ENCODE measurements at places on chromosomes 7 and 10.

GRCh38 chr10:15579605-15580004 lies 140.1 kb downstream of the ITGA8 start:
- no peak for DNase-seq

DNA sequence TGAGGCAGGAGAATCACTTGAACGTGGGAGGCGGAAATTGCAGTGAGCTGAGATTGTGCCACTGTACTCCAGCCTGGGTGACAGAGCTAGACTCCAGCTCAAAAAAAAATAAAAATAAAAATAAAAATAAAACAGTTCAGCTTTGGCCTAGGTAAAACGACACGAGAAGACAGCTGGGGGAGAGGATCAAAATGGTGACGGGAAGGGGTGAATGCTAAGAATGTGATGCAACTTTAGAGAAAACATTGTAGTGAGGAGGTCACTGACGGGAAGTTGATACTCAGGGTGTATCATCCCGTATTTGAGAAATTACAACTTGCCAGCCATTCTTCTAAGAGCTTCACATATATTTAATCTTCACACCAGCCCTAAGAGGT lies 1.1 kb downstream of the NDST2 start:
- DNase-seq = no peak

DNA sequence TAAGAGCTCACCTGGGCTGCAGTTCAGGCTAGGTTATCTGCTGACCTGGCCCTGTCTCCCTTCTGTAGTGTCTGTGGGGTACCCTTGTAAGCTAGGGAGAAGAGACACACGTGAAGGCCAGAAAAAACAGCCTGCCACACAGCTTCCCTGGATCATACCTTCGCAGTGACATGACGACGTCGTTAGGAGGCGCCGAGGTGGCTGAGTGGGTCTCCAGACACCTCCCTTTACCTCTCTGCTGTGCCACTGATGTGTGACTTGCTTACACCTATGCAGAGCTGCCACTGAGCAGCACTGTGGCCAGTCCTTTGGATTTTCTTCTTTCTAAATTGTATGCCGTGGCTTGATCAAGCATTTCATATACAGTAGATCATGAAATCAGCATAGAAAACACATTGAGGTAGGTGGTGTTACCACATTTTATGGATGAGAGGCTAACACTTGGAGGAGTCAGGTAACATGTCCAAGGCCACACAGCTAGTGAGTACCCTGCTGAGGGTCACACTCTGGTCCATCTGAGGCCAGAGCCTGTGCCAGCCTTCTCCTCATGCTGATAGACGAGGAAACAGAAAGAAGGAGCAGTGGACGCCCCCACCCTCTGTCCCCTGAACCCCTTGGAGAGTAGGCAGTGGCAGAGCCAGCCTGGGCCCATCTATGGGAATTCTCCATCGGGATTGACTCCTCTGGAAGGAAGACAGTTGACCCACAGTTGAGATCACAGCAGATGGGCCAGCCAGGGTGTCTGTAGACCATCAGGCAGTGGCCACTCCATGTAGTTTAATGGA lies 23.1 kb downstream of the HTRA1 start:
- DNase-seq = no peak

- no peak for DNase-seq
Observed at GRCh38 chr10:75168275-75168674, 42.3 kb upstream of the VDAC2 start.

GRCh38 chr7:137668404-137668803 lies 178.4 kb downstream of the DGKI start:
- DNase-seq = no peak

GRCh38 chr7:133750287-133750686 lies 376.9 kb upstream of the LRGUK start:
- no peak for DNase-seq

- DNase-seq = peak; percentile 87
Observed at GRCh38 chr7:116097365-116098009, 66.9 kb upstream of the TFEC start.

GRCh38 chr10:118256209-118256608 lies 85.9 kb downstream of the FAM204A start:
- no peak for DNase-seq

DNA sequence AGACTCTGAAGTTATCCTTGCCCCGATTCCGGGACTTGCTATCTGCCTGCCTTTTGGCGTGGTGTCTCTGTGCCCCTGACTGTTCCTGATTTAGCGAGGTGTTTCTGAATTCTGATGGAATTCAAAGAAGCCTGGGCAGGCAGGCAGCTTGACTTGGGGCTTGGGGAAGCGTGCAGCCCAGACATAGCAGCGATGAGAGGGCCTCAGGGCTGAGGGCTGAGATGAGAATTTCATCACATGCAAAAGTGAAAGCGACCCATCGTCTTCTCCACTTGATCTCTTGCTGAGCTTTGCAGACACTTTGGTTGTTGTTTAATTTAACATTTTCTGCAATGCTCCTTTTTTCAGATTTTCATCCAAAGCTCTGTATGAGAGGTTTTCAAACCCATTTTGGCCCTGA lies 57.8 kb downstream of the TCF7L2 start:
- DNase-seq = no peak

GRCh38 chr7:45589915-45590678 lies 15.9 kb downstream of the ADCY1 start:
- no peak for DNase-seq

DNA sequence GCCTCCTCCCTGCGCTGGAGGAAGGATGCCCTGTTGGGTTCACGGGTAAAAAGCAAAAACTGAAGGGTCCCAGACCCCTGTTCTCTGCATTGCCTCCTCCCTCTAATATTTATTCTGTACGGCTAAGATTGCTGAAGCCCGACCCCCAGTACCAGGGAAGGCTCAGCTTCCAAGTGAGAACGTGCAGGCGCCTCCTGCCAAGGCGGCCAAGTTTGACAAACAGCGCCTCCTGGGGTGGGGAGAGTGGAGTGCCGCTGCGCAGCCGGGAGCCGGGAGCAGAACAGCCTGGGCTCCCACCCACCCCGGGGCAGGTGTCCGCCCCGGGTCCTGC lies 4.7 kb upstream of the EBF3 start:
- DNase-seq = no peak

- peak; percentile 88 for DNase-seq
Observed at GRCh38 chr10:50621968-50622705, 1.6 kb downstream of the SGMS1 start.

DNA sequence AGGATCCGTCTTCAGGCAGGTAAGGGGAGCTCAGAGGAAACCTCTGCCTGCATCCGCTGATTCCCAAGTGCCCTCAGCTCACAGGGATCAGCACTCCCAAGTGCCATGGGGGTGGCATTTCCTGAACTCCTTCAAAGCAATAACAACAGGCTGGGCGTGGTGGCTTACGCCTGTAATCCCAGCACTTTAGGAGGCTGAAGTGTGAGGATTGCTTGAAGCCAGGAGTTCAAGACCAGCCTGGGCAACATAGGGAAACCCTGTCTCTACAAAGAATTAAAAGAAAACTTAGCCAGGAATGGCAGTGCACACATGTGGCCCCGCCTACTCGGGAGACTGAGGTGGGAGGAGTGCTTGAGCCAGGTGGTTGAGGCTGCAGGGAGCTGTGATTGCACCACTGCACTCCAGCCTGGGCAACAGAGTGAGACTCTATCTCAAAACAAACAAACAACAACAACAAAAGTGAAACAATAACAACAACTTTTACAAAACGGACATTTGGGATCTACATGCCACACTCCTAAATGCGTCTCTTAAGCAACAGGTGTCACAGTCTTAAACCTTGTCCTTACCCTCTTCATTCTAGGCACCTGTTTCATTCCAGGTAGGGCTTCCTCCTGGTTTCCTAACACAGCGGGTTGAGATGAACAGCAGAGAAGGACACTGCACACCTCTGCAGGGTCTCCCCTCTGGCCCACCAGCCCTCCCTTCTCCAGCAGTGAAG lies 73.8 kb downstream of the PAXIP1 start:
- peak; percentile 25 for DNase-seq

DNA sequence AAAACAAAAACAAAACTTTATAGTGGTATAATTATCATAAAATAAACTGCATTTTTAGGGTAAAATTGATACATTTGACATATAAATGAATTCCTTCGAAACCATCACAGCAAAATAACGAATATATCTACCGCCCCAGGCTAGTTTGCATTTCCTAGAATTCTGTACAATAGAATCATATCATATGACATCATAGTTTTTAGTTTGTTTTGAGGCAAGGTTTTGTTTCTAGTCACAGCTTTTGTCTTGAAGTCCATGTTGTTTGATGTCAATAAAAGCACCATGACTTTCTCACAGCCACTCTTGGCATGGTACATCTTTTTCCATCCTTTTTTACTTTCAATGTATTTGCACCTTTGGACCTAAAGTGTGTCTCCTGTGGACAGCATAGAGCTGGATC lies 102.9 kb downstream of the FOXL3 start:
- DNase-seq = no peak

DNA sequence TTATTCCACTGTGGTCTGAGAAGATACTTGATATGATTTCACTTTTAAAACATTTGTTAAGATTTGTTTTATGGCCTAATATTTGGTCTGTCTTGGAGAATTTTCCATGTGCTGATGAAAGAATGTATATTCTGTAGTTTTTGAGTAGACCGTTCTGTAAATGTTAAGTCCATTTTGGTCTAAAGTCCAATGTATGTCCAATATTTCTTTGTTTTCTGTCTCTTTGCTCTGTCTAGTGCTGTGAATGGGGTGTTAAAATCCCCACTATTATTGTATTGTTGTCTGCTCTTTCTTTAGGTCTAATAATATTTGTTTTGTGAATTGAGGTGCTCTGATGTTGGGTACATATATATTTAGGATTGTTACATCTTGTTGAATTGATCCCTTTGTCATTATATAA lies 31.3 kb downstream of the DNAJC9 start:
- no peak for DNase-seq

GRCh38 chr10:49844775-49845595 lies 82.9 kb upstream of the OGDHL start:
- peak; percentile 52 for DNase-seq

DNA sequence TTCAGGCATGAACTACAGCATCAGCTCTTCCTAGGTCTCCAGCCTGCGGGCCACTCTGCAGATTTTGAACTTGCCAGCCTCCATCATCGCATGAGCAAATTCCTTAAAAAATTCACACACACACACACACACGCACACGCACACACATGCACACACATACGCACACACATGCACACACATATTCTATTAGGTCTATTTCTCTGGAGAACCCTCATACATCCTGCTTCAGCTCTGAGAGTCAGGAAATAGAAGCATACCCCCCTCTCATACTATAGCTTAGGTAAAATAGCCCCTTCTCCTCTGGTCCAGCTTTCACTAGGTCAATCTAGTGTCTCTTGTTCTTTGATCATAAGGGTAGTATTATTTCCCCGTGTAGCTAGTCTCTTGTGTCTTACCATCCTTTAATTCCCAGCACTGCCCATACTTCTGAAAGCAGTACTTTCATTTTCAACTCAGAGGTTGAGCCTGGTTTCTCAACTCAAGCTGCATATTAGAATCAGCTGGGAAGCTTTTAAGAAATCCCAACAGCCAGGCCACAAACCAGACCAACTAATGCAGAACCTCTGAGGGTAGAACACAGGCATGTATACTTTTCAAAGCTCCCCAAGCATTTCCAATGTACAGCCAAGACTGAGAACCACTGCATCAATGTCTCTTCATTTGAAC lies 30.9 kb upstream of the ITGB8 start:
- no peak for DNase-seq

DNA sequence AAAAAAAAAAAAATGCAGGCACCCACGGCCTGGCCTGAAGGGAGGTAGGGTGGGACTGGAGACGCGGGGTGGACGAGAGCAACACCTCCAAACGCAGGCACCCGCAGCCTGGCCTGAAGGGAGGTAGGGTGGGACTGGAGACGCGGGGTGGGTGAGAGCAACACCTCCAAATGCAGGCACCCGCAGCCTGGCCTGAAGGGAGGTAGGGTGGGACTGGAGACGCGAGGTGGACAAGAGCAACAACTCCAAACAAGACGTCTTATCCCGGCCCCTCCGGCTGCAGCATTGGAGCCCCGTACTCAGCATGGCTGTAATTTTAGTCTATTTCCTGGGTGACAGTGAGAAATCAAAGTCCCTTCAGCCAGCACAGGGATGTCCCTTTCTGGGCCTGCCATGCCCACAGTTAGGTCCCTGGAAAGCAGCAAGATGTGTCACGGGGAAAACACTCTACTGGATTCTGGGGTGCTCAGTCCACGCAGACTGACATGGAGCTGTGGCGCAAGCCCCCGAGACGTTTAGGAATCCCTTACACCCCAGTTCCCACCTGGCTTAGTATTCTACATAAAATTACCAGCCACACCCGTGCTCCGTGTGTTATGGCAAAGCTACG lies 119.9 kb downstream of the WDR37 start:
- DNase-seq = no peak

DNA sequence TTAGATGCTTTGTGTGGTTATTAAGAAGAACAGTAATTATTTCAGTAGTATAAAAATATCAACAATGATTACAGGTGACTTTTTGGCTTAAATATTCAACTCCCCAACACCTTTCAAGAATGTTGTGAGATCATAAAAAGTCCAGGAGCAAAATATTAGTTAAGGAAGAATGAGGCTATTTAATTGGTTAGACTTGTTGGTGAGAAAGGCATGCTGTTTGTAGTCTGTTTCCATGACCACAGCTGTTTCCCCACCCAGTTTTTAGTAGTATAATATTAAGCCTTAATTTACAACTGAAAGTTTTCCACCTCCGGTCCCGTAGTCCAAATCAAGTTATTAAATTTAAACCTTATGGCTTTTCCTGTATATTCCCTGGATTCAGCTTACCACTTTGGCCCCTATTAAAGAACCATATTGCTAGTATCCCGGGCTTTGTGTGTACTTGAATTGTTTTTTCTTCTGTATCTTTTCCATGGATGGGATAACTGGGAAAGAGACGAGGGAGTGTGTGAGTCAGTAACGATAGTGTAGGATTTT lies 133.3 kb downstream of the CELF2 start:
- no peak for DNase-seq

DNA sequence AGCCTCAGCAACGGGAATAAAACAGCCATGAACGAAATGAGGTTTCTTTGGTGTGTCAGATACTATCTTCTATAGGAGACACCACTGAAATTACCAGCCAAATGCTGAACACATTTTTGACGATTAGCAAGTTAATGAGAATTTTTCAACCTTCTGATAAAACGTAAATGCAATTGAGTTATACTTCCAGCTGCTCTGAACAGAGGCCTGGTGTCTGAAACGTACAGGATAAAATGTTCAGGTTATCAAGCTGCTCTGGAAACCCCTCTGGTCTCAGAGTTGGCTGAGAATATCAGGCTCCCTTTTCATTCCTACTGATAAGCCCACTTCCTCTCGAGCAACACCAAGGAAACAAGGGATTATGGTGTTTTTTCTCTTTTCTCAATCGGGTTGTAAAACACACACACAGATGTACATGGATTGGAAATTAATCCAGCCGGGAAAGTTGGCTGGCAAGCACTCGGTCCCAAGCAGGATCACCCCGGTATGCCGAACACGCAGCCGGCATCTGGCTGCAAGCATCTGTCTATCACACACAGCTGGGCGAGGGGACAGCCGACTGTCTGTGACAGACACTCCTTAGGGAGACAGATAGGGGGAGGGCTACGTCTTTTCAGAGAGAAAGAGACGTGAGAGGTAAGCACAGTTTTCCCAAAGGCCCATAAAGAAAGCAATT lies 171.8 kb downstream of the PRKAG2 start:
- DNase-seq = no peak

- DNase-seq = peak; percentile 46
Observed at GRCh38 chr7:114084472-114085312, 165.9 kb upstream of the PPP1R3A start.
